Glomerular endothelial cell (primary cell): ENCODE measurements at places on chromosomes 2 and 18.

DNA sequence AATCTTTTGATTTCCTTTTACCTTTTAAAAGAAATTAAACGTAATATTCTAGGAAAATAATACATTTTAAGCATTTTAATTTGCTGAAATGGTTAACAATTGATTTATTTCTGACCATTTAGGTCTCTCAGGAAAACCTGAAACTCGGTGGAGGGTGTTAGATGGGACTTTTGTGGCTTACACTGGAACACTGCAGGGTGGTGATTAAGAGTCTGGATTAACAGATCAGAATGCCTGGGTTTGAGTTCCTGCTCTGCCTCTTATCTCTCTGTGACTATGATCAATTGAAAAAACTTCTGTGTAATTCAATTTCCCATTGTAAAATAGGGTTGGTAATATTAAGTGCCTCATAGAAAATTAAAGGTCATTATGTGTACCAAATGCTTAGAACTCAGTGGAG is 168.7 kb downstream of the UBE2E3 start:
- no peak for DNase-seq

DNA sequence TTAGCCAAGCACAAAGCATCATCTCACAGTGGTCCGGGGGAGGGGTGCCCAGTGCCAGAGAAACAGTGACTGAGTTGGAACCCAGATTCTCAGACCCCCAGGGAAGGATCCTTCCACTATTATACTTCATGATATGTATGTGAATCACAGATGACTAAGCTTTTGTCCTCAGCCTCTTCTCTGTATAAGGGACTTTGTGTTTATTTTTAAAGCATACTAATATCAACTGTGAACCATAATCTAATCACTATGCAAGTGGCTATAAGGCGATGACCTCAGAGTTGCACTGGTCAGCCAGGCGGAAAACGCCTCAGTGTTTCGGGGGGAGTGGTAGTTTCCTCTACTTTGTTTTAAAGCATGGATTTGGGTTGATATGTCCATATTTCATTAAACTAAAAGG is 160.4 kb upstream of the TMEM200C start:
- DNase-seq: peak; percentile 34

DNA sequence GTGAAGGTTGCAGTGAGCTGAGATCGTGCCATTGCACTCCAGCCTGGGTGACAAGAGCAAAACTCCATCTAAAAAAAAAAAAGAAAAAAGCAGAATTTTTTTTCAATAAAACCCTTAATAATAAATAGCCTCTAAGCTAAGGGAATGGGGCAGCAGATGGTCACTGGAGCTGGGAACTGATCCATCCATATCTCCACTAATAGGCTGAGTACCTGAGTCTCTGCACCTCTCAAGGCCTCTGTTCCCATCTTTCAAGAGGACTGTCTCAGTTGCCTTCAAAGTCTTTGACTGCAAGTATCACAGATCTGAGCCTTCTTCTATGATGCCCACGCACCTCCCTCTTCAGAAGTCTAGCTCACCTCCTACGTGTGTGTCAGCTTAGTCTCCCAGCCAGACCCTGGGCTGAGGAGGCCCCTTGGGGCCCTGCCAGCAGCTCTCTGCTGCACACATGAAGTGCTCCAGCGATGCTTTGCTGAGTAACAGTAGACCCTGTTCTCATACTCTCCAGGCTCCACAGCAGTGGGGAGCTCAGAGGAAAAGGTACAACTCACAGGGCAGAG is 32.9 kb downstream of the ST8SIA5 start:
- no peak for DNase-seq

DNA sequence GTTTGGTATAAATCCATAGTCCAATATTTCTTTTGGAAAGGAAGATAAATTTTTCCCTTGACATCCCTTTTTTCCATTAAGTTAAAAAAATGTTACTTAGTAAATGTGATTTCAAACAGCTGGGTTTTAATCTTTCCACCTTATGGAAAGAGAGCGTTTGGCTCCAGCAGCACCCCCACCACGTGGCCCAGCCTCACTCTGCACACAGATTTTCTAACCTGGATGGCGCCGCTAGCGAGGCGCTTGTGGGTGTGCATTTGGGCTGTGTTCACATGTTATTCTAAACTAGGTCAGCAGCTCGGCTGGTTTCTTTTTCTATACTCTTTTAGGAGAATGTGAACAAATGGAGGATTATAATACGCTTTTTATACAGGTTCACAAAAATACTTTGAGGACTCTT is 218.0 kb downstream of the LDLRAD4 start:
- no peak for DNase-seq

GRCh38 chr2:203913947-203914346 is 22.6 kb upstream of the ICOS start:
- DNase-seq: no peak

DNA sequence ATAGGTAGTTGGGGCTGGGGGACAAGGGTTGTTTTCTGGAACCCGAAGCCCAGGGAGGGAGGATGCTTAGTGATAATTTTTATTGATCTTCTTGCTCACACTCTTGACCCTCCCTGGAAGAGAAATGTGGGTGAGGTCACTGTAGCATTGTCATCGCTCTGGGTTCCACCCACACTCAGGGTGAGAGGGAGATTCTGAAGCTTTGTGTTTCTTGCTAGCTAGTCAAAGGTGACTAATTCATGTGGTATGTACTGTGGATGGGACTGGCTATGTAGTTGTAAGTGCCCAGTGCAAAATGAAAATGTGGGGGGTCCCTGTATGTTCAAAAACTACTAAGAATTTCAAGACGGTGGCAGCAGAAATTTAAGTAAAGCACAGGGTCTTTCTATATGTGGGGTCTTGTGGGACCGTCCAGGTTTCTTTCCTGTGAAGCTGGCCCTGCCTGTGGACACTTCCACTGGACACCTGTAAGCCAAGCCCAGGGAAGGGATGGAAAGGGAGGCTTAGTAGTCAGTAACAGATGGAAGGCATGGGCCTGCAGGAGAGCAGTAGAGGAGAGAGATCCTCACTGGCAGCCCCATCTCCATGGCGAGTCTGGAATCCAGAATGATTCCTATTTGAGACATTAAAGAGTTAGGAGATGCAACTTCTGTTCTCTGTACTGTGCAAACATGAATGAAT is 35.0 kb downstream of the TSN start:
- DNase-seq: no peak

DNA sequence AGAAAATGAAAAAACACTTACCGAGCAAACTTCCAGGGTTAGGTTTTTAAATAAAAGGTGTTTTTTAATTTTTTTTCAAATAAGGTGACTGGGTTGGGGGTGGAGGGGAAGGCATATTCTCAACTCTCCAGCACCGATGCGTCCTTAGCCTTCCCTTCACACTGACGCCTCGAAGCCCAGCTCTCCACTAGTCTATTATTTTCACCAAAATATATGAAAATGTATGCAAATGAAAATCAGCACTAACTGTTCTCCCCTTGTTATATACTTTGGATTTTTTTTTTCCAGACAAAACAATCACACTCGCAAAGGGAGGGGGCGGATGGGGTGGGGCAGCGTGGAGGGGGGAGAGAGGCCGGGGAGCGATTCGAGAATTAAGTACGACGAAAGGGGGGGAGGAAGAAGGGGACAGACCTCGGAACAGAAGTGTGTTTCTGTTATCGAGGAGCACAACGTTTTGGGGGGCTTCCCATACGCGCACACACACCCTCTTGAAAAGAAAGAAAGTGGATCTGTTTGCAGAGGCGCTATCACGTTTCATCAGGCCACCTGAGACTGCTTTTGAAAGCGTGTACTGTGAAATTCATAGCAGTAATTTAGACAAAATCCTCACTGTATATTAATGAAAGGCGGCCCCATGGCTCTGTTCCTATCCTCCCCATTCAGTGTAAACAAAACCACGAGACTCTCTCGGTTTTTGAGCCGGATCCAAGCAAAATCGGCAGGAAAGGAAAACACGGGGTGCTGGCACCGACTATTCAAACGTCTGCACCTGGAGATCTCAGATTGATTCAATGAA is 2.4 kb upstream of the POU3F3 start:
- no peak for DNase-seq

DNA sequence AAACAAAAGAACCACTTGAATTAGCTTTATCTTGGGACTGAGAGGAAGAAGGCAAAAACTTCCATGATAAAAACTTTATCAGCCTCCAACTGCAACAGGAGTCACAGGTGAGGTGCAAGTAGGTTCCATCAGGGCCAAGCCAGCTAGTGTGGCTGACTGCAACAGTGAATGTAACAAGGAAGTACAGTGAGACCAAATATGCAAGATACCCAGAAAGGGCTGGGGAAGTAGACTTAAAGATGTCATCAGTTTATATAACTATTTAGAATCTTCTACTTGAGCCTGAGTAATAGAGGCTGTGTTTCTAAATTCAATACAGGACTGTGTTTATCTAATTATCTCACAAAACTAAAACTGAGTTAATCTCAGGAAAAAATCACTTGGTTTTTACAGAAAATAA is 14.8 kb downstream of the PLEKHM3 start:
- no peak for DNase-seq

GRCh38 chr2:20930928-20931327 is 108.0 kb upstream of the LDAH start:
- DNase-seq: no peak

DNA sequence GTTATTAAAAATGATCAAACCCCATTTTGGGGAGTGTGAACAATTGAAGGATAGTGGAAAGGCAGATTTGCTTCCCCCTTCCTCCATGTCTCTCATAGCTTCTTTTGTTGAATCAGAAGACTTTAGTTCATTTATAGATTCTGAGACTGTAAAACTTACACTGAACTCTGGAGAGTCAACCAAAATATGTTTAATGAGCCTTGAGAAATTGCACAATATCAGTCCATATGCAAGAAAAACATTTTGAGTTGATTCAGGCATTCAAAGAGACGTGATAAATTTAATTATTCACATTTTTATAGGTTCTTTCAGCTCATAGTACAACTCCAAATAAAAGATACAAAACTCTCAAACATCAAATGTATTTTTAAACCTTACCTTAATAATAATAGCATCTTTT is 354.4 kb upstream of the SPRED2 start:
- no peak for DNase-seq

- no peak for DNase-seq
Observed at GRCh38 chr2:70995426-70995729, 705 bp upstream of the TEX261 start.

- DNase-seq: no peak
Observed at GRCh38 chr2:181348107-181348837, 108.9 kb upstream of the ITGA4 start.

DNA sequence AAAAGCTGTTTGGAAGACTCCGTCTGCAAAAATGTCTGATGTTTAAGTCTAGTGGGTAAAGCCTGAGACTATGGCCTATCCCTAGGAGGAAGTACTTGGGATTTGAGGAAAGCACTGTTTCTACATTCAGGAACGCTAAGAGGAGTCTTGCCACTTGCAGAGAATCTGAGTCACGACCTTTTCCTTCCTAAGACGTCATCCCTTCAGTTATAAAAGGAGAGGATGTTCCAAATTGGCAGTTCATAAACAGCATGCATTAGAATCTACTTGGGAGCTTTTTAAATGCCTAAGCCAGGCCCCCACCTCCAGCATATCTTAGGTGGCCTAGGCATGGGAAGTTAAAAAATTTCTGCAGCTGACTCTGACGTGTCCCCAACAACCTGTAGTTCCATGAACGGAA is 125.9 kb downstream of the TTC32 start:
- peak; percentile 86 for DNase-seq

DNA sequence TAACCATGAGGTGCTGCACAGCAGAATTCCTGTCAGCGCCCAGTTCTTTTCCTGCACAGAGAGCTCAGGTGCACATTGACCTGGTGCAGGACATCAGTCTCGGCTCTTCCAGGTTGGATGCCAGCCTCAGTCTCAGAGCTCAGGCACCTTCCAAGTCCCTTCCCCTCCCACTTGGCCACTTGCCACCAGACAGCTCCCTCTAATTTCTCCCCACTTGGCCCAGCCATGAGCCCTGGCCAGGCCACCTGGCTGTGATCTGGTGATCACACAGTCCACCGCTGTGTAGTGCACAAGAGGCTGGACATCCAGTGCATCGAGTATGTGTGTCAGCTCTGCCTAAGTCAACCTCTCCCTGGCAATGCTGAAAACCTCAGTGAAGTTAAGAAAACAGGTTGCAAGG is 336.6 kb upstream of the MYT1L start:
- no peak for DNase-seq

GRCh38 chr18:77209587-77209986 is 40.1 kb upstream of the GALR1 start:
- no peak for DNase-seq

DNA sequence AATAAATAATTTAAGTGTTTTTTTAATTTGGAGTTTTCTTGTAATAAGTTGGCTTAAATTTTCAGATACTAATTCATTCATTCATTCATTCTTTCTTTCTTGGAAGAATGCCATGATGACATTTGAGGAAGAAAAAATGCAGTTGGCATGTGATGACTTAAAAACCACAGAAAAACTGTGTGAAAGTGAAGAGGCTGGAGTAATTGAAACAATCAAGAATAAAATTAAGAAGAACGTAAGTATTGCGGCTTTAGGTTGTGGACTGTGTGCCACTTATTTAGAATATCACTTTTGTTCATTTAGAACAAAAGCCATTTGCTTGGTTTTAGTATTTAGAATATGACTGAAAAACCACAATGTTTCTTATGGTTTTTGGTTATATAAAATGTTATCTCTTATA is 51.4 kb downstream of the TTC39C start:
- no peak for DNase-seq

GRCh38 chr2:161355983-161356382 is 47.8 kb downstream of the PSMD14 start:
- no peak for DNase-seq

DNA sequence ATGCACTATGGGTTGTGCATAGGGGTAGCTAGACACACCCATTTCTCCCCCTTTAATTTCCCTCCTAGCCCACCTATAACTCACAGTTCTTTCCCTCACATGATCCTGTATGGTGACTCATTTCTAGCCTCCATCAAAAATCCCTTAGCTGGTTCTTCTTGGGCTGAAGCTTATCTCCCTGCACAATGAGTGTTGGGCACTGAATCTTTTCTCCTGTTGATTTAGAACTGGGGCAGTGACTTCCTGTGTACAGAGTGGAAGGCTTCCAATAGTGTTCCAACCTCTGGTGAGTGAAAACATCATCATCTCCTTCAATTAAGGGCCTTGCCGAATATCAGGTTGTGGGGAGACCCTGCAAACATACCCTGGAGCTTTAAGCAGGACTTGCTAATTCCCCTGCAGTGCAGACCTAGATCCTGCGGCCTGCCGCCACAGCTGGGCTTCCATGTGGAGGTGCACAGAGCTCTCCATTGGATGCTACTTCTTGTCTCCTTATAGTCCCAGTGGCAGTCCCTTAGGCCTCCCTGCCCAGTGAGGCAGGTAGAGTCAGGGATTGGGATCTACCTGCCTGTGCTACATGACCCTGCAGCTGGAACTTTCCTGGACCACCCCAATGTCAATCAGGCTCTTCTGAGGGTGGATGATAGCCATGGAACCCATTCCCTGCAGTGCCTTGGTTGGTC is 121.8 kb downstream of the PLB1 start:
- no peak for DNase-seq

DNA sequence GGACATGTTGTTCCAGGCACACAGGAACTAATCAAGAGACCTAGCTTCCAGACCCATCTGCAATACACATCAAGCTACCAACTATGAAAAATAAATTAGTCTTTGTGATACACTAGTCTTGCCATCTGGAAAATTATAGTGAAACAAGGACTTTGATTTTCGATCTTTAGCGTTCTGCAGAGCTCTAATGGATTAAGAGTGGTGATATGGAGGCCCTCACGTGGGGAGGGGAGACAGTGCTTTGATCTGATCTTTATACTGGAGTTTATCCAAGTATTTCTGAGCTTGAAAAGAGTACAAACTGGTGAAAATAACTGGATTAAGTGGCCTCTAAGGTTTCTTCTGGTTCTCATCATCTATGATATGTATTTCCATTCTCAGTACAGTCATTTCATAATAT is 273.4 kb upstream of the CDH7 start:
- no peak for DNase-seq

GRCh38 chr18:52465391-52465790 is 125.4 kb downstream of the DCC start:
- no peak for DNase-seq
